ENCODE measurements at places on chromosomes 2 and 18.
A peak's percentile ranks its signal among the peaks of the same experiment; 100 is the strongest.

GRCh38 chr18:644395-645004, 13.0 kb upstream of the TYMS start:
- no peak for DNase-seq

DNA sequence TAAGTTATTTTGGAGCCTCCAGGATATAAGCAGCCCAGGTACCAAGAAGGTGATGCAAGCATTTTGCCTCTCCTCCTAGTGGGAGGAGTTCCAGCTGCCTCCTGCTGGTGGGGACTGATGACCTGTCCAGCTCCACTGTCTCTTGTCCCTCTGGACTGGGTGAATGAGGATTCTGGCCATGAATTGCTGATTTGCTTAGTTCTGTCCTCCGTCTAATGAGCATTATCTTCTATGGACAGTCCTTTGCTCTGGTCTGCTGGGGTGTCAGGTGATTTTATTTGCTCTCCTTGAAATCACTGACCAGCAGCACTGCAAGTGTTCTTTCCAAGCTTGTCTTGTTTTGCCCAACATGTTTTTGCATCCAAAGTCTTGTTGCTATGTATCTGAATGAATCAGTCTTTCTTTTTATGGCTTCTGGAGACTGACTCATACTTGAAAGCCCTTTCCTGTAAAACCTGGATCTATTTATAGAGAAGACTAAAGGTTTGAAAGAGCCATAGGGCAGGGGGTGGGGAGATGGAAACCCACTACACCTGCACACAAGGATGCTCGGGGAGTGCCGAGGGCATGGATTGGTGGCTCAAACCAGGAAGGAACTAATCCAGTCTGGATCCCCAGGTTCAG, 40.5 kb upstream of the EFHD1 start:
- no peak for DNase-seq

- DNase-seq, result no peak
Observed at GRCh38 chr2:11701751-11702301, 31.8 kb upstream of the NTSR2 start.

- peak; percentile 56 for DNase-seq
Observed at GRCh38 chr18:6203791-6204190, 210.9 kb downstream of the L3MBTL4 start.

- no peak for DNase-seq
Observed at GRCh38 chr18:24420551-24420950, 5.9 kb upstream of the IMPACT start.

GRCh38 chr18:46054956-46055837, 16.9 kb downstream of the PSTPIP2 start:
- no peak for DNase-seq

DNA sequence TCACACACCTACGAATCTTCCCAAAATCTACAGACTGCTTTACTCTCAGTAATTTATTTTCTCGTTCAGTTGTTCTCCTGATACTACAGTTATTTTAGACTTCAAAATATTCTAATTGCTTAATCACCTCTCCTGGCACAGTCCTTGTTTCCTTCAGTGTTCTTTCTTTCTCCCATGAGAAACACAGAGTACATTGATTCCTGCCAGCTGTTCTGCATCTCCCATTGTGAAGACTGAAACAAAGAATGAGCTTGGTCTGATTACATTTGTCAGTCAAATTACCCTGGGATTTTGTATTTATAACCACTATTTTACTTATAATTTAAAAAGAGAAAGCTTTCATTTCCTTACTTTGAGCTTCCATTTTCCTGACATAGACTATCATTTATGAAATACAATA, 63.9 kb upstream of the TANK start:
- no peak for DNase-seq
